GOT3 (cell line): ENCODE measurements at places on chromosomes 1 and 21.

DNA sequence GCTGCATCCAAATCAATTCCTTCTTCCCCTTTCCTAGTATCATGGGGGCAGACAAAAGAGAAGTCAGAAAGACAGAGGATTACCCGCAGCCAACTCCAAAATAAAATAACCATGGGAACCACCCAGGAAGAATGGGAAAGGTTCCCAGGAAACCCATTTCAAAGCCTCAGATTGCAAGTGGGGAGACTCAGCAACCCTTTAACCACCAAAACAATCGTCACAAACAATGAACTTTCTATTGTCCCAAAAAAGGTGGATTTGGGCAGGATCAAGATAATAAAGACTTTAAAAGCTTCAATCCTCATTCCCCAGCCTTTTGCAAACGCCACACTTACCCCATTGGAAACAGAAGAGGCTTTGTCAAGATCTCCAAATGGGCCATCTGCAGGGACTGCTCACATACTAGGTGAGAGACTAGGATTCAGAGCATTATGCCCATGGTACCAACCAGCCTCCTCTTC, 5.1 kb downstream of the TIAM1 start:
- no peak for DNase-seq

DNA sequence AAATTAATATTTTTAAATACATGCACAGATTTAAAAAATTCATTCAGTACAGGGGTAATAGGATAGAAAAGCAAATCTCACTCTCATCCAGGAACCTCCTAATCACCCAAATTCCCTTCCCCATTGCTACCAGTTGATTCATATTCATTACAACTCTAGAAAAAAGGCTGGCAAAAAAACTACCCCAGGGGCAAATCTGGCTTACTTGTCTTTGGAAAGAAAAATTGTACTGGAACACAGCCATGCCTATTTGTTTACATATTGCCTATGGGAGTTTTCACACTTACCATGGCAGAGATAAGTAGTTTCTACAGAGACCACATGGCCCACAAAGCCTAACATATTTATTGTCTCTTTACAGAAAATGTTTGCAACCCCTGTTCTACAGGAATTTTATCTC, 8.9 kb upstream of the RBM34 start:
- no peak for DNase-seq

GRCh38 chr1:205477121-205477758, 21.4 kb upstream of the BLACAT1 start:
- no peak for DNase-seq

GRCh38 chr1:211469938-211470529, 21.9 kb downstream of the RD3 start:
- DNase-seq = peak; percentile 28

- DNase-seq = no peak
These were observed 126.6 kb upstream of the IFFO2 start for GRCh38 chr1:19083081-19083480.

DNA sequence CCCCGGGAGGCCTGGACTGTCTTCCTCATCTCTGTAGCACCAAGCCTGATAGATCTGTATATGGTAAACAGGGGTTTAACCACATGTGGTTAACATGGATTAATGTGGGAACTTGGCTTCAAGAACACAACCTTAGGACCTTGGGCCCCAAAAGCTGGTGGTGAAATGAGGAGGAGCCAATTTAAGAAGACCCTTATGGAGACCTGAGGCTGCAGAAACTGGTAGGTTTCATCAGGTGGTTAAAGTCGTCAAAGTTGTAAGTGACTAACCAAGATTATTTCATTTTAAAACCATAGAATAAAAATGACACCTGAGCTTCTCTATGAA, 14.0 kb downstream of the THEMIS2 start:
- DNase-seq = no peak

DNA sequence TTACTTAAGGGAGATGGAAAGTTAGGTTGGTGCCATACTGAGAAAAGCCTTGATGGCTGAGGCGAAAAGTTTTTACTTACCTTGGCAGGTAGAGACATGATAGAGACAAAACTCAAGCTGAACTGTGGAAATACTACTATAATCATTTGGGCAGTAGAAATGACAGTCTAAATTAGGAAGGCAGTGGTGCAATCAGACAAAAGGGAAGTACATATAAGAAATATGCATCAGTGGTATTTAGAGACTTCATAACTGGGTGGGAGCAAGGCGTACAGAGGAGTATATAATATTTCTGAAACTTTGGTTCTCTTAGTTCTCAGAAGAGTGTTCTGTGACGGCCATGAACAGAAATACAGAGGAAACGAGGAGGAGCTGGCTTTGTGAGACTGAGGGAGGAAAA, 2.4 kb upstream of the CEP350 start:
- no peak for DNase-seq

- no peak for DNase-seq
These were observed 9.9 kb downstream of the PLOD1 start for GRCh38 chr1:11944358-11944931.

DNA sequence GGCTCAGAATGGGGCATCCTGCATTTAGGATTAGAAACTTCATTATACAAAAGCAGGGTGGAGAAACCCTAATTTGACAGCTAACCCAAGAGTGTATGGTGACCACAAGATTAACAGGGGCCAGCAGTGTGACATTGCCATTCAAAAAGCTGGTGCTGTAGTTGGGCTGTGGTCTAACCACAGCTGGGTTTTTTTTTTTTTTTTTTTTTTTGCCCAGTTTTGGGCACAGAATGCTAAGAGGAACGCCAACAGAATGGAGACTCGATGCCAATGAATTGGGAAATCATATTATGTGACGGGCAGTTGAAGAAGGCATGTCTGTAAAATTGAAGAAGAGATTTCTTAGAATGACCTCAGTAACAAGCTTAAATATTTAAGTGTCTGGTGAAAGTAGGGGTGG, 58.4 kb downstream of the NFIA start:
- no peak for DNase-seq

- DNase-seq = no peak
These were observed 150.1 kb downstream of the PLA2G4A start for GRCh38 chr1:186978596-186979556.

- DNase-seq = no peak
These were observed 7.4 kb upstream of the DEGS1 start for GRCh38 chr1:224175617-224176016.

GRCh38 chr1:205970486-205970885, 27.2 kb upstream of the SLC26A9 start:
- DNase-seq = no peak

DNA sequence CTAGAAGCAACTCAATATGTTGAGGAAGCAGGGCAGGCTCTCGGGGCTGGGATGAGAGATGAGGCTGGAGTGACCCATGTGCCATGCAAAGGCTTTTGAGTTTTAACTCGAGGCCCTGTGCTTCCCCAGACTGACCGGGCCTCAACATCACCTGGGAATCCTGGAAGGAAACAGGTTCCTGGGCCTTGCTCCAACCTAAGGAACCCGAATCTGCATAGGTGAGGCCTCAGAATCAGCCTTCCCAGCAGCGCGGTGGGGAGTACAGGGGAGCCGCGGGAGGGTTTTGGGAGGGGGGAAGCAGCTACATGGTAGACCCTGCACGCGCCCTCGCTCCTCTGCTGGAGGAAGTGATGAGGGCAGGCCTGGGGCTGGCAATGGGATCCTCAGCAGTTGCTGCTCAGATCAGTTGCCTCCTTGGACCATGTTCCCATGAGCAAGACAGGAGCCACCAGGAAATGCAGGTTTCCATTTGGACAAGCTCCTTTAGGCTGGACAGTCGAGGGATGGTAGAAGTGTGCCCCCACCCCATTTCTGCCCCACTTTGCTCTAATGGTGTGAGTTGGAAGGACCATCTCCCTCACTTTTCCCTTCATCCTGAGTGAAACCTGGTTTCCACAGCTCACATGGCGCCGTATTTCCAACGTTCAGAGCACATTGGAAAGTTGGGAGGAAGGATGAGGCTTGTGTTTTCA, 4.5 kb upstream of the KIAA1614 start:
- DNase-seq = no peak

DNA sequence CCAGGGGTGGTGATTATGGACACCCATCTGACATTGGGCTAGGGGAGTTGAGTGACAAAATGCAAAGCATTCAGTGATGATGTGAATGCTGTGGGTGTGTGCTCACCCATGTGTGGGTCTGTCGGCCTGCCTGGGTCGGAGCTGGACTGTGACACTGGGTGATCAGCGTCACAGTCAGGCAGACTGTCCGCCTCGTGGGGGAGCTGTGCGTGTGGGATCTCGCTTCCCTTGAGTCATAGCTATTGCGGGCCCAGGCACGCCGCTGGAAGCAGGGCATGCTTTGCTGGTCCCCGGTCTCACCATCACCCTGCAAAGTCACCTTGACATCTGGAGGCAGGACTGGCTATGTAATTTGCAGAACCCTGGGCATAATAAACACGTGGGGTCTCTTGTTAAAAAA, 156.9 kb upstream of the IGSF21 start:
- no peak for DNase-seq

GRCh38 chr1:203907901-203908300, 46.5 kb downstream of the SNRPE start:
- DNase-seq = no peak

GRCh38 chr21:38761531-38761930, 44.2 kb upstream of the ETS2 start:
- DNase-seq = no peak

DNA sequence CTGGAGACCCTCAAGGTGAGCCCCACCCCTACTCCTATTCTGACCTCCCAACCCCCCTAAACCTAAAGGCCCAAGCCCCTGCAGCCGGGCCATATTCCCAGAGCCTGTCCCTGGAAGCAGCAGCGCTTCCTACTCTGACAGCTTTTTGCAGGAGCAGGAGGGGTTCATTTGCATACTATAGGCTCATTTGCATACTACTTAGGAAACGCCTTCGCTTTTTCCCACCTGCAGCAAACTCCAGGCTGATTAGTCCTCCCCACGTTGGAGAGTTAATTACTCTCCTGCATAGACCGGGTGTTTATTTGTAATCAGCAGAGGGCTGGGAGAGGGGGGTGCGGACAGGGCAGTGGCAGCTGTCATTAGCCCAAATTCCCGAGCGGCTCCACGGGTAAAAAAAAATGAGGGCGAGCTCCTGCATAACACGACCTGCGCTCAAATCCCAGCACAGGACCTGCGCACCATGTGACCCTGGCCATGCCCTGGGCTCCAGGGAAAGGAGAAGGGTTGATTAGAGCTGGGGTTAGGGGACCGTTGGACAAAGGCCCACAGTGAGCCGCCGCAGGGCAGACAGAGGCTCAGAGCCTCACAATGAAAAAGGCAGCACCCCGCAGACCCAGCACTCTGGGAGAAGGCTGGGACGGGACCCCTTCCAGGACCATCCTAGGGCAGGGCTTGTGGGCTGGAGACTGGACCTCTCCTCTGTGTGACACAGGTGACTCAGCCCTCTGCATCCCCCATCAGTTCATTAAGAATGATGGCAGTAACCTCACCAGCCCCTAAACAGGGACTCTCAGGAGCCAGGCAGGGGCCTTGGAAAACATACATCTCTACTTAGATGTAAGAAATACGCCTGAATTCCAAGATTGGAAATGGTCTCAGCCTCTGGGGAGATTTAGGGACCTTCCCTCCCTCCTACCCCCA, 9.9 kb upstream of the C1QA start:
- DNase-seq = no peak
